GM12878 (cell line): ENCODE measurements at places on chromosomes 2 and 18.

GRCh38 chr2:203040966-203041521, 26.4 kb downstream of the NBEAL1 start:
- no peak for DNase-seq

DNA sequence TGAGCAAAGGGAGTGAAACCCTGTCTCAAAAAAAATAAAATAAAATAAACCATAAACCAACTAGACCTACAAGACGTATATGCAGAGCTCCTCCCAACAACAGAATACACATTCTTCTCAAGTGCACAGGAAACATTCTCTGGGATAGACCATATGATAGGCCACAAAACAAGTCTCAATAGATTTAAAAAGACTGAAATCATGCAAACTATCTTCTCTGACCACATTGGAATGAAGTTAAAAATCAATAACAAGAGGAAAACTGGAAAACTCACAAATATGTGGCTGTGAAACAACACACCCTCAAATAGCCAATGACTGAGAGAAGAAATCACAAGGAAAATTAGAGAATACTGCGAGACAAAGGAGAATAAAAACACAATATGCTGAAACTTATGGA, 7.2 kb upstream of the AFG3L2 start:
- no peak for DNase-seq

DNA sequence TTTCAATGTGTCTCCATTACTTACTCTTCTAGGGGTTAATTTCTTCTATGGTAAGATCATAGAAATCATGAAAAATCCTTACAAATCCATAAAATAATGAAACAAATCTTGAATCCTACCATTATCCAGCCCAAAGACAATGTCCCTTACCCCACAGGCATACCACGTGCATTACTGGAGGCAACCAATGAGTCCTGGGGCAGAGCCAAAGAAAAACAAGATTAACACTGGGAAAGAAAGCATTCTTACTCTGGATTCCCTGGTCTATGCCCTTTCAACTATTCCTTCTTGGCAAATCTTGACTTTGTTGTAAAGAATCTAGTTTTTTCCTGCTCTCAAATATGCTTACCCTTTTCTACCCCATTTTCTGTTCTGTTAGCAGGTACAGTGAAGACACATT, 3.1 kb upstream of the GALNT1 start:
- DNase-seq: no peak

GRCh38 chr18:31042084-31042405, 497 bp downstream of the DSC3 start:
- DNase-seq: no peak

DNA sequence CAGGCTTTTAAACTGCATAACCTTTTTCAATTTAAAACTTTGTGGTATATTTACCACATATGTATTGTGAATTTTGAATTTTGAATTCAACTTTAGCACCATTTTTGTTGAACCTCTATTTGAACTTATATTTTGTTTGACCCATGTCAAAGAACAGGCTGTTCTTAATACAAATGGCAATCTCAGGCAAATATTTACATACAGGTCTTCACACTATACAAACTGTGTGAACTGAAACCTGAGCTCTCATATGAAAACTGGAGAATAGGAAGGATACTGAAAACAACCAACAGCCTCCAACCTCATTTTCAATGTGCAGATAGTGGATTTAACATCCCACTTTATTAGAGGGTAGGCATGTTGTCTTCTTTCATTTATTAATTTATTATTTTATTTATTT, 491.8 kb downstream of the KCNJ3 start:
- no peak for DNase-seq

GRCh38 chr2:147600646-147601045, 244.2 kb upstream of the ACVR2A start:
- DNase-seq: no peak

GRCh38 chr2:133092571-133092970, 422.6 kb upstream of the LYPD1 start:
- DNase-seq: no peak

GRCh38 chr2:44612276-44612675, 250.5 kb downstream of the CAMKMT start:
- no peak for DNase-seq
